ENCODE measurements at places on chromosomes 11 and 22.
A peak's percentile ranks its signal among the peaks of the same experiment; 100 is the strongest.

DNA sequence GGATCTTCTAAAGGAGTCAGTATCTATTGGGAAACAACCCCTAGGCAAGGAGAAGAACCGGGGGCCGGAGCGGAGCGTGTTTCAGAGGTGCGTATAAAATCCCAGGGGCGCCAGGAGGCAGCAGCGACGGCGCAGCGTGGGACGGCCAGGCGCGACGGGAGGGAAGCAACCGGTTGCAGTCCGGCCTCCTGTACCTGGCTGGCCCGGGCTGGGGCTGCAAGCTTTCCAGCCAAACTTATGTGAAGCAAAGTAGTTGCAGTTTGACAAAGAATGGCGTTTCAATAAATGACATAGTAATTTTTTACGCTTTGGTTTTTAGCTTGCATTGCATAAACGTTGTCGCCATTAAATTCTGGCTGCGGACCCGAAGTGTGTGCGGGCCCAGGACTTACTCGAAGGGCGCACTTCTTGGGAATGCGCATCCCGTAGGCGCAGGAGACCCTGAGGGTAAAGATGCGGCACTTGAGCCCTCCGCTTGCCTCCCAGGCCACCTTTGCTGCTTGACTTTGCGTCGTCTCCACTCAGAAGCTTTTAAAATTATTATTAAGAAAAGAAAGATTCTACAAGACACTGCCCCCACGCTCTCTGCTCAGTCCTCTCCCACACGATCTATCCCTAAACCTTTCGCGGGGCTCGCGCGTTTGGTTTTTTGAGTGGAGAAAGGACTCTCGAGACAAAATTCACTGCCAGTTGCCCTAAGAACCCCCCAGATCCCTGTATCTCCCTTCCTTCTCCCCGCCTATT is 1.6 kb upstream of the WT1 start:
- no peak for DNase-seq

- DNase-seq, result no peak
Measured at GRCh38 chr11:33347490-33348125, 90.4 kb downstream of the HIPK3 start.

GRCh38 chr22:20299746-20300136 is 20.1 kb downstream of the DGCR6L start:
- peak; percentile 48 for DNase-seq

DNA sequence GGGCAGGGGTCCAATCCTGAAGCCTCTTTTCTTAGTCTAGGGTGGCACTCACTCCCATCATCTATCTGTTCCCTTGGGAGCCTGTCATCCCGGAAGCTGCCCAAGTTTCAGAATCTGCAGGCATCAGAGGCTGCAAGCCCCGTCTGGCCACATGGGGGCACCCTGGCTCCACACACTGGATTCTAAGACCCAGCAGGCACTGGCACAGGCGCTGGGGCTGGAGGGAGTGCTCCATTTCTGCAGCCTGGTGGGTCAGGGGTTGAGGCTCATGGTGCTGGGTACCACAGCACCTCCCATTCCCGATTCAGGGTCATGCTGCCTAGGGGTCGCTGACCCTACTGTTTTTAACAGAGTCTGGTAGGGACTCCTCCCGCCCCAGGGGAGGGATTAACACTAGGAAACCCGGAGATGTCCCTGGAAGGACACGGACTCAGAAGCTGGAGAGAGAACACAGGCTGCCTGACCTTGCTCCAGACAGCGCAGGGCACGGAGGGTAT is 243.9 kb upstream of the SYN3 start:
- DNase-seq, result peak; percentile 66

GRCh38 chr22:45235101-45235777 is 5.5 kb downstream of the KIAA0930 start:
- DNase-seq, result peak; percentile 90

- DNase-seq, result no peak
Measured at GRCh38 chr11:94770563-94771120, 2.5 kb downstream of the AMOTL1 start.

- DNase-seq, result no peak
Measured at GRCh38 chr11:81579339-81579738, 1154.3 kb downstream of the FAM181B start.

GRCh38 chr11:63880403-63880790 is 36.6 kb downstream of the RCOR2 start:
- no peak for DNase-seq

- DNase-seq, result no peak
Measured at GRCh38 chr11:103110391-103110790, 1.2 kb downstream of the DYNC2H1 start.

DNA sequence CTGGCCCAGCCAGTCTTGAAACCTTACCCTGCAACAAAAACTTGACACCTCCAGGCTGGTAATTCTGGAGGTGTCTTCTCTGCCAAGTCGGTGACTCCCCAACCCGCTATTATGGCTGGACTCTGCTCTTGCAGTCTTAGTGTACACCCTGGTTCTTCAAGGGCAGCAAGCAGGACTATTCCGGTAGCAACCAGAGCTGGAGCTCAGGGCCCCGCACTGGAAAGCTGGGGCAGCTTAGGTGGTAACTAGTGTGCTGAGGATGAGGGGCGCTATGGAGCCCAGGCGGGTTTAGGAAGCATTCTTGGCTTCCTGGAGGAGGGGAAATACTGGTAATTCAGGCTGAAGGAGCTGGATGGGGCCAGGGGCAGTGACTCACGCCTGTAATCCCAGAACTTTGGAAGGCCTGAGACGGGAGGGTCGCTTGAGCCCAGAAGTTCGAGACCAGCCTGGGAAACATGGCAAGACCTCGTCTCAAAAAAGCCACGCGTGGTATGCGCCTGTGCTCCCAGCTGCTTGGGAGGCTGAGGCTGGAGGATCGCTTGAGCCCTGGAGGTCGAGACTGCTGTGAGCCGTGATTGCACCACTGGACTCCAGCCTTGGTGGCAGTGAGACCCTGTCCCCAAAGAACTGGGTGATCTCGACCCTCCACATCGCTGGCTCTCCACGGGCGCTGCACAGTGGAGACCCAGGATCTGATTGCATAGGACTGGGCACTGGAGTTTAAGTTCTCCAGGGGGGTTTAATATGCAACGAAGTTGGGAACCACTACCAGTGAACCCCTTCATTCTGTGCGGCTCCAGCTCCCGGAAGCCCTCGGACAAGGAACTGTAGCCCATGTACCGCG is 10.6 kb upstream of the AIFM3 start:
- peak; percentile 77 for DNase-seq

DNA sequence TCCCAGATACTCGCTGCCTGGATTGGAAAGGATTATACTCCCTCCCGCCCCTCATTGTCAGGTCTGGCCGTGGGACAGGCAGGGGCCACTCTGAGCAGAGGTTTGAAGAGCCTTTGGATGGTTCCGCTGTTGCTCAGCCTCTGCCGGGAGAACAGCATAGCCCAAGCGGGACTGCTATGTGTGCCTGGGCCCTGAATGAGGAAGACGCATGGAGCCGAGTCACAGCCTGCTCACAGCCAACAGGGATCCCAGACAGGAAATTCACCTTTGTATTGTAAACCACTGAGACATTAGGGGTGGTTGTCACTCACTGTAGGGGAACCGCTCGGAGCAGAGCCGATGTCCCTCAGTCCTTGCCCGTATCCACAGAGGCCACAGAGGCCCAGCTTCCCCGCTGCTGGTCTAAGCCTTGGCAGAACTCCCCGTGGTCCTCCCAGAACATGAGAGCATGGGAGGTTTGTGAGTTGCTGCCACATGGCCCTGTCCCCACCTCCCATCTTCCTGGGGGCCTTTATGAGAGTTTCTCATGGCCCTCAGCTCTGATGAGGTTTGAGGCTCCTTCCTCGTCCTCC is 10.7 kb upstream of the FAM118A start:
- no peak for DNase-seq

GRCh38 chr22:30400159-30400558 is 3.3 kb downstream of the SEC14L2 start:
- no peak for DNase-seq

GRCh38 chr11:119772641-119773415 is 43.8 kb upstream of the NECTIN1 start:
- DNase-seq, result no peak

GRCh38 chr22:31282748-31283468 is 9.4 kb downstream of the PIK3IP1 start:
- DNase-seq, result no peak
